MM.1S (cell line): ENCODE measurements at places on chromosomes 12 and 14.

GRCh38 chr12:70724444-70724843 is 87.2 kb upstream of the PTPRB start:
- DNase-seq, result peak; percentile 24

GRCh38 chr14:34247605-34248004 is 214.4 kb downstream of the SPTSSA start:
- no peak for DNase-seq

- DNase-seq, result no peak
Observed at GRCh38 chr14:36773558-36773957, 111.9 kb downstream of the PAX9 start.

- no peak for DNase-seq
Observed at GRCh38 chr12:120783197-120783596, 57.6 kb downstream of the ACADS start.

DNA sequence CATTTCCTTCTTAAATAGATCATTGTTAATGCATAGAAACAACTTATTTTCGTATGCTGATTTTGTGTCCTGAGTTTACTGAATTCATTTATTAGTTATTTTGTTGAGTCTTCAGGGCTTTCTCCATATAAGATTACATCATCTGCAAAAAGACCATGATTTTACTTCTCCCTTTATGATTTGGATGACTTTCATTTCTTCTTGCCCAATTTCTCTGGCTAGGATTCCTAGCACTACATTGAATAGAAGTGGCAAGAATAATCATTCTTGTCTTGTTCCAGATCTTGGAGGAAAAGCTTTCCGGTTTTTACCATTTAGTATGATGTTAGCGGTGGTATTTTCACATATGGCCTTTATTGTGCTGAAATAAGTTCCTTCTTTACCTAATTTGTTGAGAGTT is 303.0 kb upstream of the RTL1 start:
- DNase-seq, result no peak

DNA sequence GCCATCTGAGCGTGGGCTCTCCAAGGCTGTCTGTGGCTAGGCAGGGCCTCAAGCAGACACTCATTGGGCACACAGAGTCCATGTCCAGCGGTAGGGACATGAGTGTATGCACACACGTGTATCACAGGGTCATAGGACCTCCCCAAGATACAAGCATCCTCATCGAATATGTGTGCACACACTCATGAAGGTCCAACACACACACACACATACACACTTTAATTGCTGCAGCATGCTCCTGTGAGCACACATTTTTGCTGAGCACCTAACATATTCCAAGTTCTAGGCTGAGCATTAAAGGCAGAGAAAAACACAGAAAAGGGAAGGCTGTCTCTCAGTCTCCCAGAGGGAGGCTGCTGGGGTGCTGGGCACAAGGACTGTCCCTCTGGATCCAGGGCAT is 59.3 kb upstream of the TBX3 start:
- DNase-seq, result no peak

GRCh38 chr12:2299206-2299605 is 246.4 kb downstream of the CACNA1C start:
- no peak for DNase-seq

- DNase-seq, result no peak
Observed at GRCh38 chr12:79959484-79959883, 24.6 kb upstream of the PPP1R12A start.

DNA sequence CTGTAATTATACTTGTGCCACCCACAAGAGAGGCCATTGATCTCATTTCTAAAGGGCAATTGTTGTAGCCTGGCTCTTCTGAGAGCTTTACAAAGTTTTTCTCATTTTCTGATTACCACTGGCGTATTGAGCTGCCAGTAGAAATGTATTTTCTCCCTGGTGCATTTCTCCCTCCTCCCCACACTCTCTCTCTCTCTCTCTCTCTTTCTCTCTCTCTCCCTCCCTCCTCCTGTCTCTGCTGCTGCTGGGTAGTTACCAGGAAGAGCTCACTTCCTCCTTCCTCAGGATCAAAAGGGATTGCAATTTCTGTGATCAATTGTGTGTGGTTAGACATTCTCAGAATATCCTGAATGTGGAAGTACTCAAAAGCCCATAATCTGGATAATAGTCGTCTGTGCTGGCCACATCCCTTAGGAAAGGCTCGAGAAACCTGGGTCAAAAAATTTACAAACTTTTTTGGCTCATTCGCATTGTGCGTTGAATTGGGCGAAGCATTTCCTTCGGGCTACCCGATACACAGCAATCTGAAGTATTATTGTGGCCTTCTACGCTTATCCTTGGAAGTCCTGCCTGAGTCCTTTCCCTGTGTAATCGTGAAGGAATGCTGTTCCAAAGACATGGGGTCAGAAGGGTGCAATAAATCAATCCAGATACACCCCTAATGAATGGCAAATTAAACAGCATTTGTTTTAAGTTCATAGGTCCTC is 254.8 kb downstream of the MSRB3 start:
- DNase-seq, result no peak

DNA sequence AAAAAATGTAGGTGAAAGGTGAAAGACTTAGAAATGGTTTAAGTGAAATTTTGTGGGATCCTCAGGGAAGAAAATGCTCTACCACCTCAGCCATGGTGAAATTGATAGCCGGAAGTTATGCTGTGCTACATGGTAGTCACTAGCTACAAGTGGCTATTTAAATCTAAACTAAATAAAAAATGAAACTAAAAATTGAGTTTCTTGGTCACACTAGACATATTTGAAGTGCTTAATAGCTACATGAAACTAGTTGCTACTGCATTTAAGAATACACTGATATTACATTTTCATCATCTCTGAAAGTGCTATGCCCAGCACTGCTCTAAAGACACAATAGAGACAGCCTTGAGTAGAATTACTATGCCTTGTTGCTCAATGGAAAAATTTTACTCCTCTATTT is 10.3 kb upstream of the SLCO1B3 start:
- DNase-seq, result peak; percentile 86

DNA sequence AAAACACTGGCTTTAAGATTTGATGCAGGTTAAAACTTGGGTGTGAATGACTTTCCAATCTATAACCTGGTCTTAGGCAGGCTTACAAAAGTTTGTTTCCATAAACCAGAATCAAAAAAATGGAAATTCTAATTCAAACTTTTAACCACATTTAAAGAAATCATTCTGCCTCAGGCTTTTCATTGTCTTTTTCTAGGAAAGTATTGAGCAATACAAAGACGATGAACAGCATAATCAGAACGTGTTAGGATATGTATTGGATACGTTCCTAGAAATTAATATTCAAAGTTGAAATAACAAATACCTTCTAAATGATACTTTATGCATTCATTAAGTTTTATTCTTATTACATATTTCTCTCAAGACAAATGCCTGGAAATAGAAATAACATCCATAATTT is 172.9 kb downstream of the CEP128 start:
- no peak for DNase-seq

- no peak for DNase-seq
Observed at GRCh38 chr12:12115514-12115913, 44.8 kb downstream of the BCL2L14 start.

DNA sequence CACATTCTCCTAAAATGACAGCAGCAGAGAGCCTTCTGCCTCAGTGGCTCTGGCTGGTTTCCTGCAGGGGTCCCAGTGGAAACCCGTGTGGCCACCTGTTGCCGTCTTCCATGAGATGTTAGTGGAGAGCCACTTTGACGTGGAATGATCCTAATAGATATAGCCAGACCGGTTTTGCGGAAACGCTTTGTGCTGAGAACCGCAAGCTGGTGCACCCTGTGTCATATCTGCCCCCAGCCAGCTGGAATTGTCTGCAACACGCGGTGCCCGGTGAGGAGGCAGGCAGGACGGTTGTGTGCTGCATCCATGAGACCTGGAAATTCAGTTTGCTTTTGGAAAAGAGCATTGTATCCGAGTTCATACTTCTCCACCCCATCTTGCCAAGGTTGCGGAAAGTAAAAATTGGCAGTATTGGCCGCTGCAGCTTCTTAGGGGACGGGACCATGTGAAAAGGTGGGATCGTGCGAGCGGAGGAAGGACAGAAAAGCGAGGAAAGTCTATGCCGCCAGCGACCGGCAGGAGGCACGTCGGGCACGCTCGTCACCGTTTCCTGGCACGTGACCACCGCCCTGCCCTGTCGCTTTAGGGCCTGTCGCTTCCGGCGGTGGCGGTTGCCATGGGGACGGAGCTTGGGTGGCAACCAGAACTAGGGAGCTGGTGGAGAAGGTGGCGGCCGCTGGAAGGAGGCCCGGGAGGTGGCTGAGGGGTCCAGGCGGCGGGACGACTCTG is at the start of gene CFAP251:
Gene CFAP251, plus strand, starts transcription at position 643 of the 729 bp plus-strand sequence. CDS start 2,714 bp downstream, outside the sequence.
- DNase-seq, result peak; percentile 84

DNA sequence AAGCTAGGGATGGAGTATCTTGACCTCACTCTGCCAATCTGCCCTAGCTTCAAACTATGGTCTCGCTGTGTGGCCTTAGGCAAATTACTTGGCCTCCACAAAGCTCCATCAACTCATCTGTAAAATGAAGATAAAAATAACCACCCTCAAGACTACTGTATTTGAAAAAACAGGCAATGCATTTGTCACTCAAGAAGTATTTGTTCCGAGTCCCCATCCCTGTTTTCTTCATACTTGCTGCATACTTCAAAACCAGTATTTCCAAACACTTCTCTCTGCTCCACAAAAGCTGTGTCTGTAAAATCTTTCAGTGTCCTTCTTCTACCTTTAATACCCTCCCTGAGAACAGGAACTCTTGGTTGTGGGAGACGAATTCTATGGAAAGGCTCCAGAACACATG is 47.9 kb downstream of the GTF2A1 start:
- no peak for DNase-seq

DNA sequence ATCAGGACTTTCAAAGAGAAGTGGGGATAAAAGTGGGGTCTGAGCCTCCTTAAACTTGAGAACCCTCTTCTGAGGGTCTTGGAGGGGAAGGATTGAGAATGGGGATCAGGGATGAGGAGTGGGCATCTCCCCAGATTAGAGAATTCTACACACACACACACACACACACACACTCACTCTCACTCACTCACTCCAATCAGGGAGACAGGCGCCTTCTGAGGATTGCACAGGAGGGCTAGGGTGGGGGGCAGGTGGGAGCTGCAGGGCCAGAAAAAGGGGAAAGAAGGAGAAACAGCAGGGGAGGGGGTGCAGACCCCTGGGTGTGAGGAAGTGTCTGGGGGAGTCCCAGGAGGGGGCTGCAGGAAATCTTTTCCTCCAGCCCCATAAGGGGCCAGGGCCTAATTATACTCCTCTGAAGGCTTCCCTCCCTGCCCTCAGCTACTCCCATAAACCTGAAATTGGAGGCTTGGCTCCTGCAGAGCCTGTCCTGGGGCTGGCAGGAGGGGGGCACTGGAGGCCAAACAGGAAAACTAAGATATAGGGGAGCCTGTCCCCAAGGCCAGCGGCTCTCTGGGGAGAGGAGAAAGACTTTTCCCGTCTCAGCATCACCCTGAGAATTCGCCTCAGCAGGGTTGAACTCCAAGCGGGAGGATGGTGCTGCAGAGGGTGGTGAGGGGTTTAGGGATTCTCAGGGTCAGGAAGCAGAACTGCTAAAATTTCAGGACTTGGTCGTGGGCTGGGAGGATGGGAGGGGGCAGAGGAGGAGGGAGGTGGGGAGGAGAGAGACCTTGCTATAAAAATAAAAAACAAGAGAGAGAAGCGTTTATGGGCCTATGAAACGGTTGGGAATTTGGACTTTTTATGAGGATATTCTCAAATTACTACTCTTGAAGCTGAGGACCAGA is 1.6 kb downstream of the HOXC9 start:
- no peak for DNase-seq

- no peak for DNase-seq
Observed at GRCh38 chr14:103107455-103107854, 12.9 kb downstream of the EXOC3L4 start.

DNA sequence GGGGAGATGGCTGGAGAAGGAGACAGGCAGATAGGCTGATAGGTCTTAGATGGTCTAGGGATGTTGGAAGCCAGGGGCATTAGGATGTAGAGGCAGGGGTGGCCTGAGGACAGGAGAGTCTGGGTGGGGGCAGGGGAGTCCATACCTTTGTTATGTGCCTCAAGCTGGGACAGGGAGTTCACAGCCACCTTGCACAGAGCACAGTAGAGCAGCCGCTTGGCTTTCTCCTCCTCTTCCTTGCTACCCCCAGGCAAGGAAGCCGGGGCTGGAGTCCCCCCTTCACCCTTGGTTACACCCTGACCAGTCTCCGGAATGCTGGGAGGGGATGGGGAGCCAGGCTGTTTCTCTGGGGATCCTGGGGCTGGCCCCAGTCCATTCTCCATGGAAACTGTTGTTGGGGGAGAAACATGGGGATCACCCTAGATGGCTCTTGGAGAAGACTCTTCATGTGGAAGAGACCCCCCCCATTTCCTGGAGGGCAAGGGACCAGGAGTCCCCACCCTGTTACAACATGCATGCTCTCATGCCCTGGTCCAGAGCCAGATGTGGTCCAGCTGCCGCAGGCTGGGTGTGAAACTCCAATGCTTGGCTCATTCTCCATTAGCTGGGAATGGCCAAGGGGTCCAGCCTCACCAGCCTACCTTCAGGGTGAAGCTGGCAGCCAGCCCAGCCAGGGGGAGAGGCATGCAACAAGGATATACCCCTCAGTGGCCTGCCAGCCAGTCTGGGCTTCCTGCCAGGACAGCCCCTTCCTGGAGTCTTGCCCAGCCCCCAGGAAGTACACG is 7.2 kb upstream of the GPR84 start:
- no peak for DNase-seq

- no peak for DNase-seq
Observed at GRCh38 chr12:47753021-47754001, 5.4 kb downstream of the RAPGEF3 start.

- DNase-seq, result no peak
Observed at GRCh38 chr14:67232066-67232465, 9.2 kb upstream of the PALS1 start.

DNA sequence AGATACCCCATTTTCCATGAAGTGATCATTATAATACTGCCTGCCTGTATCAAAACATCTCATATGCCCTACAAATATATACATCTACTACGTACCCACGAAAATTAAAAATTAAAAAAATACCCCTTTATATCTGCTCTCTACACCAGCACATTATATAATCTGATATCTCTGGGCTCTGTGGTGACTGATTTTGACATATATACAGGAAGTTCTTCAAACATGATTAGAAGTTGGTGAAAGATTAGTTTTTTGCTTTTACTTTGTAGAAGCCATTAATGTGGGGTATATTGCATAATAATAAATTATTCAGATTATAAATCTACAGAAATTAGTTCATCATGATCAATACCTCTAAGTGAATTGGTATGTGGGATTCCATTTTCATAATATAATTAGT is 126.7 kb upstream of the MDM1 start:
- DNase-seq, result no peak

DNA sequence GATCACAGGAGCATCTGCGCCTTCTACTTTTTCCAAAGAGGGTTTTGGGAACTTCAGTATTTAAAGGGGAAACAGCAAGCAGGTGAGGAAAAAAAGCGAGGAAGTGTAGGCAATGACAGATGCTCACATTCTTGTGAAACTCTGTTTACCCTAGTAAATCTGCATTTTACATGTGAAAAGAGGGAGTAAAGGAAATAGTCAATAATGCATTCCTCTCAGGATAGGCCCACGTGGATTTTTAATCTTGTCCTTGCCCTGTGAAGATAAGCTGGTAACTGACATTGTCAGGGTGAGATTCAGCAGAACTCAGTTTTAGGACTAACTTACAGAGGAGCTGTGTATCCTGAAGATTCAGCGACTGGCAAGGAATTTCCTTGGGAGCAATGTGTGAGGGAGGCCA is 1119.2 kb upstream of the TMEM132C start:
- DNase-seq, result no peak

- no peak for DNase-seq
Observed at GRCh38 chr14:101851736-101852405, 90.4 kb downstream of the PPP2R5C start.

GRCh38 chr12:70719672-70720420 is 82.6 kb upstream of the PTPRB start:
- DNase-seq, result peak; percentile 30
